ENCODE measurements at places on chromosomes 5 and 9. TPM values are rescaled to one million over a fixed set of nuclear protein-coding genes. Genes with fewer than 3 reads are reported as not detected.
A peak's percentile ranks its signal among the peaks of the same experiment; 100 is the strongest.

DNA sequence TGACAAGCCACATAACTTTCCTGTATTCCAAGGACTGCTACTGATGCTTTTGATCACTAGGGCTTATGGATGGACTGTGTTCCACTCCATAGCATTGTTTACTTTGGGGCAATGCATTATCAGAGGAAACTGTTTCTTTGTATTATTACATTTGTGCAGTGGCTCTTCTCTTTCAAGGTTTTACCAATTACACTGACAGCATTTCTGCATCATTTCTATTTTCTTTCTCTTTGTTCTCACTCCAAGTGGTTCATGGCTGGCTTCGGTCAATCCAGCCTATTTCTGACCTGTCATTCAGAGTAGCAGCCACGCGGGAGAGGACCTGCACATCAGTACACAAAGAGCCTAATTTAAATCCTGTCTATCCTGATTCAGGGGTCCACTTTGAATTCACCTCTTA, 711.0 kb downstream of the TLE4 start:
- DNase-seq: no peak
- H3K4me1 ChIP-seq: no peaks in the 10 kb centered on the region
- H3K36me3 ChIP-seq: no peaks in the 10 kb centered on the region
- H3K27ac ChIP-seq: no peak overlapping the region
- H3K4me3 ChIP-seq: no peak overlapping the region

DNA sequence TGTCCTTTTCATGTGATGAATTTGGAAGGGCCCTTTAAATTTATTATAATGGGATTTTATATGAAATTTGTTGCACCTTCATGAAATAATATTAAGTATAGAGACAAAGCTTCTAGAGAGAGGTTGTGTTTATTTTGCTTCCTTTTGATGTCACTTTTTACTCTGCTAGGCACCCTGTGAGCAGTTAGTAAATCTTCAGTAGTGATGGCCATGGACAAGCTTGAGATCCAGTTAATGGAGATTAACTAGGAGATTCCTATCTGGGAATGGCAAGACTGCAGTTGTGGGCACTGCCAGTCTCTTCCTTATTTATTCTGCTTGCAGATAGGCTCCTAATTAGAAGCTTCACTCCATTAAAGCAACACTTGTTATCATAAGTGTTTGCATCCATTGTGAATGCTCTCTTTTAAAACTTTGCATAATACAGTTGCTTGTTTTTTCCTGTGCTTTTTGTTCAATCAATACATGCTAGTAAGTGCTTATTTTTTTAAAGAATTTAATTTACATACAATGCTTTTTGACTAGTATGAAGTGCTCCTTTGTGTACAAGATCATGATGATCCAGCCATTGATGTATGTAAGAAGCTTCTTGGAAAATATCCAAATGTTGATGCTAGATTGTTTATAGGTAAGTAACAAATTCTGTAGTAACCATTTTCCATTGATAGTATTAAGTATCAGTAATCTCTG, 25.9 kb downstream of the UGCG start:
- no peak overlapping the region for H3K27ac ChIP-seq
- H3K4me1 ChIP-seq: peaks cover 35% of the 10 kb centered on the region
- DNase-seq: no peak
- peaks cover 33% of the 10 kb centered on the region for H3K36me3 ChIP-seq
- H3K27me3 ChIP-seq: no peaks in the 10 kb centered on the region
- H3K4me3 ChIP-seq: no peak overlapping the region

DNA sequence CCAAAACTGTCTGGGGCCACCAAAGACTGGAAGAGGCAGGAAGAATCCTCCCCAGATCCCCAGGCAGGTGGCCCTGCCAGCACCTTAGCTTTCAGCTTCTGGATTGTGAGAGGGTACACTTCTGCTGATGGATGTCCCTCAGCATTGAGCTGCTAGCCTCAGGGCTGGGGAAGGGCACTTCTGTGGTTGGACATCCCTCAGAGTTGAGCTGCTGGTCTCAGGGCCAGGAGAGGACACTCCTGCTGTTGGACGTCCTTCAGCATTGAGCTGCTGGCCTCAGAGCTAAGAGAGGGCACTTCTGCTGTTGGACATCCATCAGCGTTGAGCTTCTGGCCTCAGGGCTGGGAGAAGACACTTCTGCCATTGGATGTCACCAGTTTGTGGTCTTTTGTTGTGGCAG, 83.8 kb upstream of the FCN1 start:
- H3K4me3 ChIP-seq: no peak overlapping the region
- no peak overlapping the region for H3K27ac ChIP-seq
- no peak for DNase-seq
- H3K36me3 ChIP-seq: no peaks in the 10 kb centered on the region
- H3K27me3 ChIP-seq: peaks cover 16% of the 10 kb centered on the region

GRCh38 chr5:124030043-124030491, 518.1 kb downstream of the CSNK1G3 start:
- H3K27ac ChIP-seq: no peak overlapping the region
- no peaks in the 10 kb centered on the region for H3K4me1 ChIP-seq
- H3K36me3 ChIP-seq: no peaks in the 10 kb centered on the region

- H3K27me3 ChIP-seq: no peaks in the 10 kb centered on the region
- no peak for DNase-seq
- no peaks in the 10 kb centered on the region for H3K36me3 ChIP-seq
- H3K4me3 ChIP-seq: no peak overlapping the region
These were observed 37.9 kb downstream of the SLC27A6 start for GRCh38 chr5:129003232-129003631.

GRCh38 chr5:1792842-1793266, 6.8 kb downstream of the MRPL36 start:
- peak; percentile 80 for DNase-seq
- H3K36me3 ChIP-seq: peaks cover 15% of the 10 kb centered on the region
- peak overlapping the region; percentile 69 for H3K4me3 ChIP-seq
- H3K27ac ChIP-seq: peak overlapping the region; percentile 96
- H3K4me1 ChIP-seq: peaks cover 80% of the 10 kb centered on the region

DNA sequence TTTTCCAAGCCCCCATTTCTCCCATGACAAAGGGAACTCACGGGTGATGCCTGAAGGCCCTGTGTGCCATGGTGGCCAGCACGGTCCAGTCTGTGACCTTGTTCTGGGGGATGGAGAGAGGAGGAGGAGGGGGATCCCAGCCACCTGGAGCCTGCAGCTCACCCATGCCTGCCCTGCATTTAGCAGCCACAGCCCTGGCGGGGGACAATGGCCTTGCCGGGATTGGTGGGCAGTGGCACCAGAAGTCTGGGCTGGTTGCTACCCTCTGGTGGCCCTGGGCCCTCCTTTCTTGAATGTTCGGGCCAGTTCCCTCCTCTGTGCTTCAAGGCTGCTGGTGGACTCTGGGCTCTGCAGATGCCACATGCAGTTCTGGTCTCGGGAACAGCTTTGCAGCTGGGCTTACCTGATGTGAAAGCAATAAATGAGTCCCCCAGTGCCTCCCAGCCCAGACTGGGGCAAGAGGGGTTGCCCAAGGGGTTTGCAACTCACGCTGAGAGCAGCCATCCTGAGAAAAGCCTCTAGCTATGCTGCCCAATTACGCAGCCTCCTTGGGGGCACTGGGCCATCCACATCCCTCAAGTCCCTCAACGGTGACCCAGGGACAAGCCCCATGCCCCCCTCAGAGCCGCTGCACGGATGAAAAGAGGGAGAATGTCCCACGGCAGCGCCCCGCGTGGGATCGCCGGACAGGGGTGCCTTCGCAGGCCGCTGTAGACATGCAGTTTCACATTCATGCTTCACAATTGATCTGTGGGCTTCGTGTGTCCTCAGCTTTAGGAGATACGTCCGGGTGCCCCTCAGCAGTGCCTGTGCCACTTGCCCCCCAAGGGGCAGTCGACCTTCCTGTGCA, 49.2 kb upstream of the FCN1 start:
- no peaks in the 10 kb centered on the region for H3K4me1 ChIP-seq
- no peak for DNase-seq
- H3K4me3 ChIP-seq: no peak overlapping the region
- no peaks in the 10 kb centered on the region for H3K36me3 ChIP-seq
- H3K27me3 ChIP-seq: peaks cover 10% of the 10 kb centered on the region

DNA sequence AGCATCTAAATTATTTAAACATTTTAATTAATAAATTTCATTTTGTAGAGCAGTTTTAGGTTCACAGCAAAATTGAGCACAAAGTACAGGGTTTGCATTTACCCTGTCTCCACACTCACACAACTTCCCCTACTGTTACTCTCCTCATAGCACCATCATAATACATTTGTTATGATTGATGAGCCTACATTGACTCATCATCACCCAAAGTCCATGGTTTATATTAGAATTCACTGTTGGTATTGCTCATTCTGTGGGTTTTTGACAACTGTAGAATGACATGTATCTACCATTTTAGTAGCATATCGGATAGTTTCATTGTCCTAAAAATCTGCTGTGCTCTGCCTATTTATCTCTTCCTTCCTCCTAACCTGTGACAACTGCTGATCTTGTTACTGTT, 411.1 kb upstream of the MPDZ start:
- H3K27ac ChIP-seq: no peak overlapping the region
- no peak for DNase-seq
- H3K27me3 ChIP-seq: no peaks in the 10 kb centered on the region
- no peaks in the 10 kb centered on the region for H3K36me3 ChIP-seq
- no peaks in the 10 kb centered on the region for H3K4me1 ChIP-seq

DNA sequence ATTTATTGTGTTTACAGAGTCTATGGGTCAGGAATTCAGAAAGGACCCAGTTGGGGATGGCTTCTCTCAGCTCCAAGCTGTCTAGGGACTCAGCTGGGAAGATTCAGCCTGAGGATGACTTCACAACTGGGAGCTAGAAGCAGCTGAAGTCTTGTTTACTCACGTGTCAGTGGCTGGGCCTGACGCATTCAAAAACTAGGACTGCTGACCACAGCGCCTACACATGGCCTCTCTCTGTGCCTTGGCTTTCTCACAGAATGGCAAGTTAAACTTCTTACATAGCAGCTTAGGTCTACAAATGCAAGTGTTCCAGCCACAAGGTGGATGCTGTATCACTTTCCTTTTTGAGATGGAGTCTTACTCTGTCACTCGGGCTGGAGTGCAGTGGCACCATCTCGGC, 16.3 kb upstream of the PPP2CA start:
- no peak for DNase-seq
- no peaks in the 10 kb centered on the region for H3K4me1 ChIP-seq
- H3K36me3 ChIP-seq: no peaks in the 10 kb centered on the region

DNA sequence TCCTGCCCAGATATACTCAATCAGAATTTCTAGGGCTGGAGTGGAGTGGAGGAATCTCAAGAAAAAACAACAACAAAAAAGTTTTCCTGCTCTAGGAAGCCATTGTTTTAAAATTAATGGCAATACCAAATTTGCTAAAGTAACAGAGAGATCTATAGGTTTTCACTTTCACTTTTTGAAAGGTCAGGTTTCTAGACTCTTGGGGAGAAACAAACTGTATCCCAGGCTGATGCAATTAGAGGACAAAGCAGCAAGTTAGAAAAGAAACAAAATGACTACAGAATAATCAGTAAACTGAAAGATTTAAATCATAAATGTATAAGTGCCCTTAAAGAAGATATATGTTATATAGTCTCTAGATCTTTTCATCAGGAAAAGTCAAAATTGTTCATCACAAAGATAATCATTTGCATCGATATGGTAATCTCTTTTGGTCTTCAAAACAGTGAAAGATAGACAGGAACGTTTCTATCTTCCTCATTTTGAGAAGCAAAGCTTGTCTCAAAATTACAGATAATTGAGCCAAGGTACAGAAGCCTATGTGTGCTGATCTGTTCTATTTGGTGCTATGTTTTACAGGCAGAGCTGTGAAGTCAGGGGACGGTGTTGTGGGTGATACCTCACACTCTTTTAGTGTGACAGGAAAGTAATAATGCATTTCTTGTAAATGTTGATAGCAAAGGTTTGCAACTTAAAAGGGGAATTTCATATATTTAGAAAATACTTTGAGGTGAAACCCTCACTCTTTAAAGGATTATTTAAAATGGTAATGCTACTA, 1746.6 kb upstream of the C9orf72 start:
- H3K4me1 ChIP-seq: no peaks in the 10 kb centered on the region
- no peaks in the 10 kb centered on the region for H3K36me3 ChIP-seq
- no peak for DNase-seq
- H3K27ac ChIP-seq: peak overlapping the region; percentile 3

DNA sequence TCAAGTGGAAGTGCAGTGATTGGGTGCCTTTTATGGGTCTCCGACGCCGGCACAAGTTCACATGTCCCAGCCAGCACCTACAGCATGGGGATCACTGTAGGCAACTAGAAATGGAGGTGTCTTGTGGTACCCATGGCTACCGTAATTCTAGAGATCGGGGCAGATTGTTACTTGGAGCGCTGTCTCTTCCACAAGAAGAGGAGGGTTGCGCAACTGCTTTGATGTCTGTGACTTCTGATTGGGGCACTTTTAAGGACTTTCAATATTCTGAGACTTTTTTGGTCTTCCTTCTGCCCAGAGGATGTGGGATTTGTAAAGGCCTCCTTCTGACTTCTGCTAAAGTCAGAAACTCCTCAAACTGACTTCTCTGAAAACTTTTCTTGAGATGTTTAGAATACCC, 41.9 kb downstream of the GLRX start:
- no peaks in the 10 kb centered on the region for H3K27me3 ChIP-seq
- no peak overlapping the region for H3K27ac ChIP-seq
- no peak for DNase-seq
- peaks cover 11% of the 10 kb centered on the region for H3K4me1 ChIP-seq
- no peaks in the 10 kb centered on the region for H3K36me3 ChIP-seq

DNA sequence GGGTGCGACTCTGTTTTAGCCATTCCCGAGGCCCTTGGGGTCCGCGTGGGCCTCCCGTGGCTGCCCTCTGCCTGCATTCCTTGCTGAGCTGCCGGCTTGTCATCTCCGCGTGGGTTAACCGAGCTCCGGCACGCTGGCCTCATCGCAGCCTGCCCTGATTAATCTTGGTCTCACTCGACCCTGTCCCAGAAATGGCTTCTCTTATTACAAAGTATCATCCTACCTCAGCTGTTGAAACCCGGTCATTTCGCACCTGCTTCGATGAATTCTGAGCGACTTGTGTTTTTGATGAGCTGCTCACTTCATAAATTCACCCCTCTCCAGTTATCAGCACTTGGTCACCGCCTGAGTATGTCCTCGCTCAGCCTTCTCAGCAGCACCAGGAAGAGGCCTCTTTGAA, 123.5 kb upstream of the EGFLAM start:
- no peaks in the 10 kb centered on the region for H3K4me1 ChIP-seq
- no peak for DNase-seq
- H3K36me3 ChIP-seq: no peaks in the 10 kb centered on the region
- no peak overlapping the region for H3K4me3 ChIP-seq

The PCDHGA9 gene
- total RNA-seq: not detected

The WDR31 gene
- 2.4 TPM for total RNA-seq

The EMB gene
- total RNA-seq: 59.5 TPM

All from activated naive CD8-positive, alpha-beta T cell treated with anti-CD3 and anti-CD28 coated beads for 36 hours (primary cell).